ENCODE measurements at places on chromosomes 5 and 9.

- peak; percentile 22 for DNase-seq
Measured at GRCh38 chr9:121278477-121279261, 10.7 kb downstream of the GSN start.

DNA sequence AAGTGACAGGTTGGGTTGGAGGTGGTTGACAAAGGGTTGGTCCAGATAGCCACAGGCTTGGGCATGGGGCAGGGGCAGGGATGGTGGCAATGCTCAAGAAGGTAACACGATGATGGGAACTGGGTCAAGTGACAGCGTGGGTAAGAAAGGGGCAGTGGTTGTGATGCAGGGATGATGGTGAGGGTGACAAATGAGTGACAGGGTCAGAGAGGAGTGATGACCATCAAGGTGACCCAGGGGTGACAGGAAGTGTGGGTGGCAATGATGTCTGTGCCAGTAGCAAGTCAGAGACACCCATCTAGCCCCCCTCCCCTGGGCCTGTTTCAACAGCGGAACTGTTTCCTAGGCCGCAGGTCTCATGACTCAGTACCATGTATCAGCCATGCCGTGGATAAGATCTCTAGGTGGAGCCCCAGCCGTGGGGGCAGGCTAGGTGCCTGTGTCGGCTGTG, 20.5 kb downstream of the AQP3 start:
- DNase-seq = no peak

GRCh38 chr9:129624947-129625346, 1.0 kb upstream of the NTMT1 start:
- DNase-seq = no peak

DNA sequence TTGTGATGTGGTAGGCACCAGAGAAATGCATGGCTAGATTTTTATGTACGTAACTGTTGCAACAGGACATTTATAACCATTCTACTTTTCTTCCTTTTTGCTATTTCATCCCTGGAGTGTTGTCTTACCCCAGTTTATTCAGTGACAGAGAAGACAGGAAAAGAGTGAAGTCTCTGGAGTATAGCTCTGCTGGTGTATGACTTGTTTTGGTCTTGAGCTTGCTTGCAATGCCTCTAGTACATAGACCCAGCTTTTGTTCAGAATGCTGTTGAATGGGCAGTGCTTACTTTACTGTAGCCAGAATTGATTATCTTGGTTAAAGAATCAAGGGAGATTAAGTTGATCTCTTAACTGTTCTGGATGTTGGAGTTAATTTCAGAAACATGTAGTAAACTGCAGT, 94.3 kb downstream of the PBX3 start:
- DNase-seq = no peak

DNA sequence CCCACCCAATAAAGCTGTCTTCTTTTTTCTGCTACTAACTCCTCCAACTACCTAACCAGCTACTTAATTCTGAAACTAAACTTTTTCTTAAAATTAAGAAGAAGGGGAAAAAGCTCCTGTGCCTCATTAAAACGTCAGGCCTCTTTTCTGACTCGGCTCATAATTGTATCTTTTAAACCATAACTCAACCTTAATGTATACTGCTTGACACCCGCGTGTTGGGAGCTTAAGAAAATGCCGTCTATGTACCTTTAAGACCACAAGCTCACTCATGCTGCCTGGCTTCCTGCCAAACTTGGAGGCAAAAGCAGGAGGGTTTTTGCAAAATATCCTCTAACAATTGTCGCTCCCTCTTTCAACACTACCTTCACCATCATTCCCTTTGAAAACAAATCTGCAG, 5.0 kb downstream of the EBF1 start:
- DNase-seq = peak; percentile 55

GRCh38 chr5:88829775-88830174, 53.2 kb downstream of the MEF2C start:
- no peak for DNase-seq

DNA sequence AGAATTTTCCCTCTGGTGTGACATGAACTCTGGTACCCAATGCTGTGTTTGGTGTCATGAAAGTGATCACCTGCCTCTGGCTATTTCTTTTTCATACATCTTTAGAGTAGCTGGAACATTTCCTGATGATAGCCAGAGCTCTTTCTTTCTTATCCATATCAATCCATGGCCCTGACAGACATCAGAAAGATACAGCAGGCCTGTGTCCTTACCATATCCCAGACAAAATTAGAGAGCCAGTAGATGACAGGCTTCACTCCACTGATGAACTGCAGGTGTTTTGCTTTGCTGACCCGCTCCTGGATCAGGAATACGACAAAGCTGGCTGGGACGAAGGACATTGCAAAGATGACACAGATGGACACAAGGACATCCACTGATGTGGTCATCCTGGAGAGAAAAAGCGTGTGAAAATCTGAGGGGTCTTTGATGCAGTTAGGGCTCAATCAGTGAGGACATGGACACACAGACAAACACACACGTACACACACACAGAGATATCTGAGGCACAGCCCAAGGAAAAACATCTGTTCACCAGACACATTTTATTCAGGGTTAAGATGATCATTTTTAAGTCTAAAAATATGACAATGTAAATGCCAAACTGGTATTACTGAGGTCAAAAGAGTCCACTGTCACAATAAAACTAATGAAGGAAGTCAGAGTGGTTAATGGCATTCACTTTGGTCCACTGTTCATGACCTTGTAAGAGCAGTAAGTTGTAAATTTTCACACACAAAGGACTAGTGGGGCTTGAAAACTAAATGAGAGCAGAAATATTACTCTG, 34.5 kb downstream of the NIPSNAP3B start:
- no peak for DNase-seq

GRCh38 chr5:6633469-6634245, 417 bp downstream of the SRD5A1 start:
- no peak for DNase-seq

All from activated CD4-positive, alpha-beta T cell treated with anti-CD3 and anti-CD28 coated beads for 4 hours (primary cell).